ENCODE measurements at places on chromosomes 13 and 19.
A peak's percentile ranks its signal among the peaks of the same experiment; 100 is the strongest.

DNA sequence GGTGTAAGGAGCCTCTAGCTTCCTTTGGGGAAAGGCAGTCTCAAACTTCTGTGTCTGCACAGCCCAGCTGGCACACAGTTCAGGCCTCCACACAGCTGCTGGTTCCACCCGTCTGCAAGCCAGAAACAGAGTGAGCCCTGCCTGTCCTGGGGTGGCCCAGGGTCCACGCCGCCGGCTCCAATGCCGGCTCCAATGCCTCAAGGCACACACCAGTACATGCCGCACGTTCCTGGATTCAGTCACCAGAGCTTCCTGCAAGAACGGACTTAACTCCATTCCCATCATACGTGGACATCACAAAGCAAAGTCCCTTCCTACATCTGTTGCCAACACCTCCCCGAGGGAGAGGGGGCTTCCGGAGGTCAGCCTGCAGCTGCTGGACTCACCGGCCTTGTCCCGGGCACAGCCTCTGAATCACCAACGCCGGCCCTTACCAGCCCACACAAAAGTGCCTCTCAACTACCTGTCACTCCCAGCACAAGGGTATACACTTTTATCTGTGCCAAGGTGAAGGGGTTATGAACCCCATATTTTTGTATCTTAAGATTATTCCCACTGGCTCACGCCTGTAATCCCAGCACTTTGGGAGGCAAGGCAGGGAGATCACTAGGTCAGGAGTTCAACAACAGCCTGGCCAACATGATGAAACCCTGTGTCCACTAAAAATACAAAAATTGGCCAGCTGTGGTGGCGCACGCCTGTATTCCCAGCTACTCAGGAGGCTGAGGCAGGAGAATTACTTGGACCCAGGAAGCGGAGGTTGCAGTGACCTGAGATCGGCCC, 8.5 kb downstream of the SH3GL1 start:
- DNase-seq: no peak

DNA sequence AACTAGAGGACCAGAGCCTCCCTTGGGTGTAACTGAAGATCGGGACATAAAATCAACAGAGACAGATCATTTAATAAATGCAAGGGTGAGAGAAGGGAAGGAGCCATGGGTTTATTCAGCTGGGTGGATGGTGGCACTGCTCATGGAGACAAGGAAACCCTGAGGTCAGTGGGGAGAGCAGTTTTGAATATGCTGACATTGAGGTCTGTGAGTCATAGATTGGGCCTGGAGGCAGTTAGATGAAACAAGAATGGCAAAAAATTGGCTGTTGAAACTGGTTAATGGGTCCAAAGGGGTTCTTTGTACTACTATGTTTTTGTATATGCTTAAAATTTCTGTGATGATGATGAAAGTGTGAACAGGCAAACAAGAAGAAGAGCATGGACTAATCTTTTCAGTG, 5.1 kb upstream of the GTF3A start:
- DNase-seq: no peak

DNA sequence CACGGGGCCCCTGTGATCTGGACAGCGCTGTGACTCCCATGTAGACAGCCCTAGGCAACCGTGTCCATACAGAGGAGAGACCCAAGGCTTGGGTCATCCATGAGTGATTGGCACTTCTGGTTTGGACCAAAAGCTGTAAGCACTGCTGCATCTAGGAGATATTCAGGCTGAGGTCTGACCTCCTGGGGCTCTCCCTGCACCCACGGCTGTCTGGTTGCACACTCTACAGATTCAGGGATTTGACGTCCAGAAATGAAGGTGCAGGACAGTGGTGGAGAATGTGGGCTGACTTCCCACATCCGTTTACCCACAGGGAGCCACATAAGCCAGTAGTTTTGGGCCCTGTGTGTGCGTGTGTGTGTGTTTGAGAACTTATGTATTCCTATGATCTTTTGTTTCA, 76.2 kb upstream of the ARHGEF7 start:
- no peak for DNase-seq

DNA sequence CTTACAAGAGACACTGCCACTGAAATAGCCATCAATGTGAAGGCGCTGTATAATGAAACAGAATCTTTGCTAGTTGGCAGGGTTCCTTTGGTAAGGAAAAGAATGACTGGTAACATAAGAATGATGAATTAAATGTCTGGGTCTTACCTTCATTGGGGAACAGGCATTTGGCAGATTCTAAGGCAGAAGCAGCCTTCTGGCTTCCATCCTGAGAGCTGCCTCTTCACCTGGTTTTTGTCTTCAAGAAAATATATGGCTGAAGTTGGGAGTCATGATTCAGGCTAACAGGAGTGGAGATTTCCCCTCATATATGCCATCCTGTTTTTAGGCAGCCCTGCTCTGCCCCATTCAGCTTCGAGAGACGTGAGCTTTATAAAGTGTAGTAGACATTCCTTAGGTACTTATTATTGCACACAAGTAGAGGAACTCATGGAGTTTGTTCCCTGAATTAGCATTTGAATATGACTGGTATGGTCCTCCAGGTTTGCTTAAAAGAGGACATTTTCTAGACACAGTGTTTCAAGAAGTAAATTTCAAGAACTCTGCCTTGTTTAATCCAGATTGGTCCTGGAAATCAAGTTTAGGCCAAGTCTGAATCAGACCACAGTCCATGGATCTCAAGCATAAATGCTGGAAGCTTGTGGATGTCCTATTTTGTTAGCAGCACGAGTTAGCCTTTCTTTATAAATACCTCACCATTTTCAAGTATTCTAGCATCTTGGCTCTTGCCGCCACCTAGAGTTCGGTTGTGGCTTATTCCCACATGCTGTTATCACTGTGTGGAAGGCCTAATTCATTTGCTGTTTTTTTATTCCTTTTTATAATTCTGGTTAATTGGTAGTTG, 56.2 kb upstream of the AKAP11 start:
- no peak for DNase-seq

DNA sequence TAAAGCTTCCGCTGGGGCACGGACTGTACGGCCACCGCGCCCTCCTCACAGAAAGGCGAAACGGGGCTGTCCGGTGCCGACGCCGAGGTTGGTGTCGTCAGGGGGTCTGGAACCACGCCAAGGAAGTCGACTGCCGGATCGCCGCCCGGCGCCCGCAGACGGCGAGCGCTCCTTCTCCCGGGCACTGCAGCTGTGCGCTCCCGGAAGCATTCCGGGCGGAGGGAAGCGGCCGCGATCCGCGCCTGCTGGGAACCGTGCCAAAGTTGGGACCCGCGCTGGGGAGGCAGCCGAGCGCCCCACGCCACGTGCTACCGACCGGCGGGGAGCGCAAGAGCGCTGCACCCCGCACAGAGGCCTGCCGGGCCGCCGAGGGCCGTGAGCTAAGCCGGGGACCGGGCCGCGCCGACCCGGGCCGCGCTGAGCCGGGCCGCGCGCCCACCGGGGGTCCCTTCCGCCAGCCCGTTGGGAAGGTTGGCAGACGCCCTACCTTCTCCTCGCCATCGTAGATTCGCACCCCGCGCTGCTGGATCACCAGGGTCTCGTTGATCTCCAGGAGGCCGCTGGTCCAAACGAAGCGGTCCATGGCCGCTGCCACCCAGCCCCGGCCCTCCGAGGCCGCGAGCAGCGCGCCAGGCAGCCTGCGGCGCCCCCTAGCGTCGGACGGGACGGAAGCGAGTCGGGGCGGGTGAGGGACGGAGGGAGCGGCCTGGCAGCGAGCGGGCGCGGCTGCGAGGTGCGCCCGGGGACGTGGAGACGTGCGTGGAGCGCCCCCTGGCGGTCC, at the start of gene VPS36:
Gene VPS36, minus strand, starts transcription at position 623 of the 781 bp plus-strand sequence. Its CDS starts 40 bp downstream, at position 583.
- peak; percentile 93 for DNase-seq

- DNase-seq: no peak
Measured at GRCh38 chr13:39565036-39565949, 37.7 kb downstream of the LHFPL6 start.

GRCh38 chr19:3359015-3359918, 7.1 kb upstream of the NFIC start:
- DNase-seq: no peak

DNA sequence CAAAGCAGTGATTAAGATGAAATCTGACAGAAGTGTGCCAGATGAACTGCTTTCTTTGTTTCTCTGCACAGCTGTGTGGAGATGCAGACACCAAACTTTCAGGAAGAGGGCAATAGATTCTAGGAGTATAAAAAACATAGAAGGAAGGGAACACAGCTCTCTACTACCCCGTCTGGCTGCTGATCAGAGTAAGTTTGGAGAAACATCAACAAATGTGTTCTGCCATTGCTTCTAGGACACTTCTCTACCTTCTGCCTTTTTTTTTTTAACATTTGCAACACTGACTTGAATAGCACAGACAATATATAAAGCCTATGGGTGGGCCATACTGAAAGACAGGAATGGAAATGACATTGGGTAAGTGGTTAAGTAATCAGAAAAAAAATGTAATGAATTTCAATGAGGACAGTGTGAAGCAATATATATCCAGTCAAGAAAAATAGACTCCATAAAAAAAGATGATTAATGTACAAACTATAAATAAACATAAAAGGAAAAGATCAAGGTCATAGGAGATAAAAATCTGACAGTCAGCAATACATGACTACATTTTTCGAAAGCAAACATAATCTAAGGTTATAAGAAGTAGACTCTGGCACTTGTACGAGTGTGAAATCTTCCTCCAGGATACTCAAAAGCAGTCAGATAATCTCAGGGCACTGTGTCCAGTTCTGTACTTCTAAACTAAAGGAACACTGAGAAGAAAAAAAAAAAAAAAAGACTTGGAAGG, 21.4 kb downstream of the NUFIP1 start:
- DNase-seq: no peak

DNA sequence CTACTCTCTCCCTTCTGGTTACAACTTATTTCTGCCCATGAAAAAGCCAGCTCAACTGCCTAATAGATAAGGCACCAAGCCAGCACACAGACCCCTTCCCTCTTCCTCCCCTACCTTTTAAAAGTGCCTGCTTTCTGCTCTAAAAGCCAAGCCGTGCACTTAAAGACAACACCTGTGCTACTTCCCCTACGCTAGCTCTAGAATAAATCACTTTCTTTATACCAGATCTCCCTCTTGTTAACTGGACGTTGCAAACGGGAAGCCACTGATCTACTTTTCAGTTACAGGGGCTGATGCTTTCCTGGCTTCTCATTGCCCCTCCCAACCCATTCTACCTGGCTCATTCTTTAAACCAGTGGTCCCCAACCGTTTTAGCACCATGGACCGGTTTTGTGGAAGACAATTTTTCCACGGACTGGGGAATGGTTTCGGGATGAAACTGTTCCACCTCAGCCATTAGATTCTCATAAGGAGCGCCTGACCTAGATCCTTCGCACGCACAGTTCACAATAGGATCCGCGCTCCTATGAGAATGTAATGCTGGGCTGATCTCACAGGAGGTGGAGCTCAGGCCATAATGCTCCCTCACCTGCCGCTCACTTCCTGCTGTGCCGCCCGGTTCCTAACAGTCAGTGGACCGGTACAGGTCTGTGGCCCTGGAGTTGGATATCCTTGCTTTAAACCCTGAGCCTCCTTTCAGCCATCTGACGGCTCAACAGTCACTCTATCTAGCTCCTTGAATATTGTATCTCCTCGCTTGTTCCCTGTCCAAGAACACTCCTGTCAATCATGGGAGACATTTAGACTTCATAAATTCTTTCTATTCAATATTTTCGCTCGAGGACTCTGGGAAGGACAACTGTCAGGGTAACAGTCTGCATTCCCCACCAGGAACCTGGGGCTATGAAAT, 841 bp upstream of the ZNF223 start:
- DNase-seq: no peak

DNA sequence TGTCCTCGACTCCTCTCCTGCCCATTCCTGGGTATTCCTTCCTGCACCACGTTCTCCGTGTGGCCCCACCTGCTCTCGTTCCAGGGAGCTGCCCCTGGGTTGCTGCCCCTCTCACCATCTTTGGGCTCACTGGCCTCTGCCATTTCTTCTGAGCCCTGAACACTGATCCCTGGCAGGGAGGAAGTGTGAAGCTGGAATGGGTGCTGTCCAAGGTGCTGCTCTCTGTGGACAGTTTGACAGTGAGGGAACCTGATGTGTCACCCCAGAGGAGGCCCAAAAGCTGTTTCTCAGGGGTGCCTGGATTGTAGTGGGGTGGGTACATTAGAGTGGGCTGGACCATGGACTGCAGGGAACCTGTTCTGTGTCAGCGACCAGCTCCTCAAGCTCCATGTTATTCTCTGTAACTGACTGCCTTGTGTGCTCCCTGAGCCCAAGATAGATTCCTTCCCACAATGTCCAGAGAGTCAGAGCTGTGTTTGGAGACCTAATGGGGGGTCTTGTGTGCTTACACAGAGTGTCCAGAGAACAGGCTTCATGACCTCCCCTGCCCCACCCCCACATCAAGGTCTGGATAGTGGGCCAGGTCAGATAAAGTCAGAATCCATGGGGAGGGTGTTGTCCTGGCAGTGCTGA, 7.2 kb upstream of the CEACAM8 start:
- DNase-seq: no peak

DNA sequence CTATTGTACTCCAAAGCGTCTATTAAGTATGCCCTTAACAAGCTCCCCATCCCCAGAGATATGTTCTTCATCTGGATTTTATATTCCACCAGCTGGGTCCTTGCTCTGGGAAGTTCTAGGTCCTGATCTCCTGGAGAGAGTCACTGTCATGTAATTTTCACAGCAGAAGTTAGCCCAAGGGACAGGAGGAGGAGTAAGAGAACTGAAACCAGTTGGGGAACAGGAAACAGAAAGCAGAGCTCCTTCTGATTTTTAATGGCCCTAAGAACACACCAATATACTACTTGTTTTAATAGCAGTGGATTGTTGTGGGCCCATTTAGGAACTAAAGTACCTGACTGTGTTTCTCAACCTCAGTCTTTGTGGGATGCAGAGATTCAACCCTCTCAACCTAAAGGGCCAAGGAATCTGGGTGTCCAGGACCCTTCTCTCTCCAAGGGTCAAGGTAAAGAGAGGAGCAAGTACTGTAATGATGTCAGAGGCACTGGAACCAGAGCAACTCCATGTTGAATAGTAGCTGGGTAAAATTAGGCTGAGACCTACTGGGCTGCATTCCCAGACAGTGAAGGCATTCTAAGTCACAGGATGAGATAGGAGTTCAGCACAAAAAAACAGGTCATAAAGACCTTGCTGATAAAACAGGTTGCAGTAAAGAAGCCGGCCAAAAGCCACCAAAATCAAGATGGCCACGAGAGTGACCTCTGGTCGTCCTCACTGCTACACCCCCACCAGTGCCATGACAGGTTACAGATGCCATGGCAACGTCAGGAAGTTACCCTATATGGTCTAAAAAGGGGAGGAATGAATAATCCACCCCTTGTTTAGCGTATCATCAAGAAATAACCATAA, 8.1 kb upstream of the FPR3 start:
- no peak for DNase-seq

- no peak for DNase-seq
Measured at GRCh38 chr19:944171-944567, 18.3 kb downstream of the ARID3A start.

GRCh38 chr19:5292822-5293611, 47.6 kb downstream of the PTPRS start:
- DNase-seq: peak; percentile 61

GRCh38 chr19:4871711-4872110, 4.2 kb upstream of the PLIN3 start:
- DNase-seq: no peak

GRCh38 chr19:47253970-47254369, 2.4 kb upstream of the CCDC9 start:
- no peak for DNase-seq

DNA sequence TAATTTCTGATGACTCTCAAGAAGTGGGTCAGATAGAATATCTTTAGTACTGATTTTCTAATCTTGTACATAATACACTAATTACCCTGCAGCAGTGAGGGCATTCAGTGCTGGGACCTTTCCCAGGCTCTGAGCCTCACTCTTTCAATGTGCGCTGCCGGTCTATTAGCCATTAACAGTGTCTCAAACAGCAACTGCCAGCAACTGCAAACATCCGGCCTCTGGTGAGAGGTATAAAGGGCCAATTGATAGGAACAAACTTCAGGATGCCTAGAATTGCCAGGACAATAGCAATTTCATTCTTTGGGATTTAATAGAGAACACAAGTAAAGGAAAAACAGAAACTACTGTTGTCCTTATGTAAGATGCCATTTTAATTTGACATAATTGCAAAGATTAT, 604.4 kb upstream of the SPRY2 start:
- no peak for DNase-seq
